ENCODE measurements at places on chromosomes 3 and 15.

GRCh38 chr3:47430606-47431005 is 45.1 kb downstream of the SCAP start:
- DNase-seq, result no peak

- no peak for DNase-seq
These were observed 662.2 kb downstream of the AGBL1 start for GRCh38 chr15:86741917-86742316.

- DNase-seq, result no peak
These were observed 702 bp downstream of the TBC1D23 start for GRCh38 chr3:100261485-100261903.

GRCh38 chr15:58247855-58248842 is 110.0 kb downstream of the AQP9 start:
- DNase-seq, result no peak

DNA sequence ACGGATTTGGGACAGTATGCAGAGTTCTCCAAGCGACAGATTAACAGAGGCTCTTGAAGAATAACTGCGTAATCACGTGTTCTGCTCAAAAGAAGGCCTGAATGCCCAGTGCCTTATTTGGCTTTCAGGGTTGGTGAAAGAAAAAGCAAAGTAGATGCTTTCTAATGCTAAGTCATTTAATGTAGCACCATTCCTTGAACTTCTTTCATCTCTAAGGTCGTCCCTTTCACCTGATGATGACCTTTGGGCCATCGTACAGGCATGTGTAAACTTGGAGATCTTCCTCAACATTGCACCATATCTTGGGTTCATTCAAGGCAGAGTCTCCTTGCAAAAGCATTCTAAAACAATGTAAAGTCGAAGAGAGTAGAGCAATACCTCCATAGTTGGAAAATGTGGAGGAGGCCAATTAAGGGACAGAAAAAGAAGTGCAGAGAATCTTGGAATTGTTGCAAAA is 48.9 kb downstream of the TMEM44 start:
- DNase-seq, result no peak

DNA sequence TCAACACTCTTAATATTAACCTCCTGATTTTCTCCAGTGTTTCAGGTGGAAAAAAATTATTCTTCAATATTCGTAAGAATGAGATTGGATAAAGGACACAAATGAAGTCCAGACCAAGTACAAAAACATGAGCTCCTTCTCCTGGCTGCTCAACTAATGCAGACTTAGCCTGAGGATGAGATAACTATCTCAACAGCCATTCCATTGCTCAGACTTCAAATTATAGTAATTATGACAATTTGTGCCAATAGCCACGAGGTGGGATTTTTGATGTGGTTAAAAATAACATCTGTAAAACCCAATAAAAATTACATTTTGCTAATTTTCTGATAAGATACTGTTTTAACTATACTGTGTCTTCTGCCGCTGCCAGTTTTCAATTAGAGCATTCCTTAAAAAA is 323.6 kb downstream of the SOX2 start:
- no peak for DNase-seq

- no peak for DNase-seq
These were observed 40.6 kb upstream of the NMNAT3 start for GRCh38 chr3:139718415-139718814.

GRCh38 chr3:30103186-30103585 is 503.2 kb upstream of the TGFBR2 start:
- no peak for DNase-seq

DNA sequence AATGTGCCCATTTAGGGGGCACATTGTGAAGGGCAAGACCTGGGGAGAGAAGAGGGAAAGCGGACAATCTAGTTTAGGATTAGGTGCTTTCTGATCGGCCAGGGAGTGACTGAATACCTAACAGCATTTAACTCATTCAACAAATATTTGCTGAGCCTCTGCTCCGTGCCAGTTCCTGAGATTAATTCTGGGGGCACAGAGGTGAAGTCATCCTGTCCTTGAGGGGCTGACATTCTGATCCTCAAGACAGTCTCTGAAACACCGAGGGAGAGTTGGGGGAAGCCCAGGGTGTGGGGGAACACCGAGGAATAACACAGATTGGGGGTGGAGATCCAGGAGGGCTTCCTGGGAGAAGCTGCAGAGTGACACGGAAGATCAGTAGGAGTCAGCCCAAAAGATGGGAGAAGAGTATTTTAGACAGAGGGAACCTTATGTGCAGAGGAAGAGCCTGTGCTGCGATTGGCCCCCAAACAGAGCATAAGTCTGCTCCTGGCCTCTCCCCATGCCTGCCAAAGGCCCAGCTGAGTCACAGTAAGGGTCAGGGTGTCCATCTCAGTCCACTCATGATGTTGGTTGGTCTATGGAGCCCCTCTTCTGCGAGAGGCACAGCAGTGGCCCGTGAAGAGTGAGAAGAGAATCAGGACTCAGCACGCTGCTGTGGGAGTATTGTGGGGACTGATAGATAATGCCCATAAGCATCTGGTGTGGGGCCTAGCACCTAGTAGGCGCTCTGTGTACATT is 60.2 kb downstream of the AMOTL2 start:
- DNase-seq, result no peak

DNA sequence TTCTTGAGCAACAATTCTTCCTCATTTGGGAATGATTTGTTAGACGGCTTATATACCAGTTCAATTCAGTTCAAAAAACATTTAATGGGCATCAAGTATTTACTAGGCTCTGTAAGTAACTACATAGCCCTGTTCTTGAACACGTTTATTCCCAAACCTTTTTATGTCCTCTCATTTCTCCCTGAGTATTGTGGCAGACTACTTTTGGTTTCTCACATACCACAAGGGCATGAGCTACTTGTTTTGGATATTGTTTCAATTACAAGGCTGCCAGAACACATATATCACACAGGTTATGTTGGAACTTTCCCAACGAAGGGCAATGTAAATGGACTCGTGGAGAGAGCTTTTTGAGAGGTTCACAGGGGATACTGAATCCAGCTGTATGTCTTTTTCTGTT is 363.8 kb upstream of the NAALADL2 start:
- DNase-seq, result no peak

- DNase-seq, result no peak
These were observed 6.0 kb downstream of the USF3 start for GRCh38 chr3:113690482-113690881.

GRCh38 chr3:194979173-194979572 is 291.8 kb downstream of the XXYLT1 start:
- DNase-seq, result no peak

GRCh38 chr3:189273736-189274135 is 102.0 kb downstream of the TPRG1 start:
- DNase-seq, result no peak

DNA sequence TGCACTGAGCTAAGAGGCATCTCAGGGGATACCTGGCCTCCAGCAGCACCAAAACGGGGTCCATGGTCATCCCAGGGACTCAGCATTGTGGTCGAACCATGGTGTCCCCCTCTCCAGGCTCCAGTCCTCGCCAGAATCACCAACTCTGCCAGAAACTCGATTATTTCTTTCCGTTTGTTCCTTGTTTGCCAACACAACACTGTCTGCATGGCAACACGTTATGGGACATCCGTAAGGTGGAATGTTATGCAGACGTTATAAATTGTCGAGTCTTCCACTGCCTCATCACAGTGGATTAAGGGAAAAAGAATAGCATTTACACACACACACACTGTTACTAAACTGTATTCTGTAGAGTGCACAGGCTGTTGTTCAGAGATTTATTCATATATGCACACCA is 52.5 kb upstream of the RPL32 start:
- DNase-seq, result no peak

All from stimulated activated CD8-positive, alpha-beta memory T cell treated with anti-CD3 and anti-CD28 coated beads, Interleukin-7, amount 100 ng/mL, for 1 hour (primary cell).